ENCODE measurements at places on chromosomes 6 and 20.
A peak's percentile ranks its signal among the peaks of the same experiment; 100 is the strongest.

DNA sequence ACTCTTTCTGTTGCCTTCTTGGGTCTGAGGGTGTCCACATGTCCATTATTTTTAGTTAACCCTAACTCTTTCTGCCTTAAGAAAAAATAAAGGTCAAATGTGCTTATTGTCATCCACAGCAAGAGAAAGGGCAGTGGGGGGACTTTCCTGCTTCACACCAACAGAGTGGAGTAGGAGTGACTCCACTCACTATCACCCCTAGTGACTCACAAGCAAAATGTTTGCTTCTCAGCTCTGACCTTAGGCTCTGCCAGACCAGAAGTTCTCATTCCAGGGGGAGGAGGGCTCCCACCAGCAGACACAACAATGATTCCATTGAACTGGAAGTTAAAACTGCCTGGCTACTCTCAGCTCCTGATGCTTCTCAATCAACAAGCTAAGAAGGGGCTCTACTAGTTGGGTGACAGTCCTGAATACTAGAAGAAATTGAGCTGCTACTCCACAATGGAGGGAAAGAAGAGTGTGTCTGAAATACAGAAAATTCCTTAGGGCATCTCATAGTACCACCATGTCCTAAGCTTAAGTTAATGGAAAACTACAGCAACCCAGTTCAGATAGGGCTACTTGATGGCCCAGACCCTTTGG, 83.9 kb upstream of the AFDN start:
- no peak for DNase-seq

DNA sequence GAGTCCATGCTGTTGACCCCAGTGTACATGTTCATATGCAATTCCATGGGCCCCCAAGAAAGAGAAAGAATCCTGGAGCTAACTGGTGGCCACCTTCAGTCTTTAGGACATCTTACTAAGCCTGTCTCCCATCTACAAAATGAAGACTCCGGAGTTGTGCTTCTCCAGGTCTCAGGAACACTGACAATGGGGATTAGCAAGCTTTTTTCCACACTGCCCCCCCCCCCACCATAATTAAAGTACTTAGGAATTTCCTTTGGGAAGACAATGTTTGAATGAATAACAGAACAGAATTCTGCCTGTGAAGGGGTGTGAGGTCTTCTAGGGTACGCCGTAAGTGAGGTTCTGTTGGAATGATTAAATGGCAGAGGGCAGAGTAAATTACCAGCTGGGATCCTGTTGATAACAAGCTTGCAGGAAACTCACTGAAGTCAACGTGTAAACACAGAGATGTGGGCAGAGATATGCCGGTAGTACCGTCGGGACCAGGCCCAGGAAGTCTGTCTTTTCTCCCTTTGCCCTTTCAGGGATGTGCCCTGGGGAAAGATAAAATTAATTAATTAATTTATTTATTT, 63.1 kb downstream of the ANKRD6 start:
- DNase-seq = no peak

DNA sequence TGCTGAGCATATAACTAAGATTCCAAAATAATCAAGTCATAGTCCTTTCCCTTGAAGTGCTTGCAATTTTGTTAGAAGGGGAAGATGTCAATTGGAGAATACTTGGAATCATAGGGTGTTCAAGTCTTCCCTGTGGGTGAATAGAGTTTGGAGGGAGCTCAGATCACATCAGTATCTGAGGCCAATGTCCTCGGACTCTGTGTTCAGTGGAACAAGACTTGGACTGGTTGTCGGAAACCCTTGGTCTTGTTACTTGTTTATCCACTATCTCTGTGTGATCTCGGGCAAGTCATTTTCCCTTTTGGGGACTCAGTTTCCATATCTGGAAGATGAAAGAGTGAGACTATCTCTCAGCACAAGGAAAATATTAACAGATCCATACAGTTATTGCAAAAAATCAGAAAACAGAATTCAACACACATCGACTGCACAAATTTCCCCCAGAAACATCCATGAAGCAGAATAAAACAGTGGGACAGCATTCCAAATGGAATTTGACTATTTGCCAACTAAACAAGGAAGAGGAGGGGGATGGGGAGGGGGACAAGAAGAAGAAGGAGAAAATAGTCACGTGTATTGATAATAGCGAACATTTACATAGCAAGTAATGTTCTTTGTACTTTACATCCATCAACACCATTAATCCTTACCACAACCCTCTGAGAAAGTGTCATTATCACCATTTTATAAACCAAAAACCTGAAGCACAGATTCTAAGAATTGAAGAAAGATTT, 3.9 kb upstream of the EDEM2 start:
- DNase-seq = no peak

DNA sequence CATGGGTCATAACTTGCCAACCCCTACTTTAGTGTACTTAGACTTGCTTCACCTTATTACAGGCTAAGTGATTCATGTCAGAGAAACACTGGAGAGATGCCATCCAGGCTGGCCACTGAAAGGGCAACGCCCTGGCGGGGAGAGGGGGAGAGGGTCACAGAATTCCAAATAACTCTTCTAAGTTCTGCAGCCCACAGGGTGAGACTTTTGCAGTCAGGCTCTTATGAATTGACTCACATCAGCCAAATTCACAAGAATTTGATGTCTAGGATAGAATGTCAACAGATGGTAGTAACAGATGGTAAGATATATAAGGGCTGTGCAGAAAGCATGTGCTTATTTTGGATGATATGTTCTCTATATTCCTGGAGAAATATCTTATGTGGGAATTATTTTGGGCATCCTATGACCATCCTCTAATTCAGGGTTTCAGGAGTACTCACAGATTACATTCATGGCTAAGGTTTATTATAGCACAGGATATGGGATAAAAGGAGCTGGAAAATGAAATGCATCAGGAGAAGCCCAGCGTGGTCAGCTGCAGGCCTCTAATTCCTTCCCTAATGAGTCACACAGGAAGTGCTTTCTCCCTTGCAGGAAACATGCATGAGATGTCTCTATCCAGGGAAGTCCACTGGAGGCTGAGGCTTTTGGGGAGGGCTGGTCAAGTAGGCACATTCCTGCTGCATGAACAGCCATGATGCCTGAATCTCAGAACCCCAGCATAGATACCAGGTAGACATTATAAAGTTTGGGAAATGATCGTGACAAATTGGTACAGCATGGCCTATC, 58.7 kb upstream of the RIN2 start:
- DNase-seq = no peak

- DNase-seq = no peak
These were observed 241.3 kb downstream of the KCNQ5 start for GRCh38 chr6:72863131-72863530.

GRCh38 chr6:118618676-118619377, 32.6 kb downstream of the CEP85L start:
- DNase-seq = peak; percentile 49

DNA sequence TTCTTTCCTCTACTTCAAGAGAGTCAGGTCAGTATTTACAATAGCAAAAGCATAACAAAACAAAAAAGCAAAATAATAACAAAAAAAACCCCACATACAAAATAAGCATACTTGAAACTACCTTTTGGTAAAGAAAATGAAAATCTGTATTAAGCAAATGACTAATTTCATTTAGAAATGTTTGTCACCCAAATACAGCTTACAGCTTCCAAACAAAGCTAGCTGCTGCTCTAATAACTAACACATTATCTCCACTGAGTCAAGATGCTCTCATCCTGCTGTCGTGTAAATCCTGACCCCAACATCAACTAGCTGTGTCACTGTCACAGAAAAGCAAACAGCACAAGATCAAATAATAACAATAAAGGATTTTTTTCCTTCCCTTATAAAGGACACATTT, 21.7 kb downstream of the MAP7 start:
- no peak for DNase-seq

DNA sequence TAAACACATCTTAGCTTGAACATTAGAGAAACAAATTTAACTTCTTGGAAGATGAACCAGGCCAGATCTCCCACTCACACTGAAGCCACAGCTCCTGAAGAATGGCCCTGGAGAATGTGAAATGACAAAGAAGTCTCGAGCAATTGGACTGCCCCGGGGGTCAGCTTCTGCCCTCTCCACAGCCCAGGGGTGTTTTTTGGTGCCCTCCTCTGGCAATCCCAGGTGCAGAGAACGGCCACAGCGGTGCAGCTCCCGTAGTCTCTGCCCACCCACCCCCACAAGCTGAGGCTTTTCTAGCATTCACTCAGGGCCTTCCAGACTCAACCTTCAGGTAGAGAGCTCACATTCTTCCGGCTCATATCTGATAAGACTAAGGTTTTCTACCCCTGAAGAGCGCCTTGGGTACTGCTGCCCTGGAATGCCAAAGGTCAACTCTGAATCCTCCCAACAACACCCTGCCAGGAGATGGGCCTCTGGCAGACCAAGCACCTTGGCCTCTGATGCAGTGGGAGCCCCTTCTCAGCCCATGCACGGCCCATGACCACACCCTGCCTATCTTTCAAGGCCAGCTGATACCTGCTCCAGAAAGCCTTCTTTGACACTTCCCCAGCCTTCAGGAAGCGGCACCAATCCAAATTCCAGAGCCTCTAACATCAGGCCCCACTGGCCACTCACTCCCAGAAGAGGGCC, 208.3 kb downstream of the SYNDIG1 start:
- no peak for DNase-seq
